ENCODE measurements at places on chromosomes 4 and X.

- no peak for DNase-seq
Observed at GRCh38 chr4:48499551-48500066, 9.6 kb downstream of the ZAR1 start.

DNA sequence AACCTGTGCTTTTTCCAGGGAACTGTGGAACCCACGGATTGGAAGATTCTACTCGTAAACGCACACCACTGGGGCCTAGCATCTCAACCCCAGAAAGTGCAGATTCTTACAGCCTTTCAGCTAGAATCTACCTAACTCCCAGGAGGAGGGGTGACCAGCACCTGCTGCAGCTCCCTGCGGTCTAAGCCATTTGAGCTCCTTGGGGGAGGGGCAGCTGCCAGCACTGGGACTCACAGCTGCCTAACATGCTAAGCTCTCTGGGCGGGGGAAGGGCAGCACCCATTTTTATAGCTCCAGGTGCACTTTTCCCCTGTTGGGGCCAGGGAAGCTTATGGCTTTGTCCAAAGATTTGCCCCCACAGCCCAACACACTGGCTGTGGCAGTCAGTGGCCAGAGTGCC lies 595.7 kb upstream of the EPHA5 start:
- no peak for DNase-seq

- DNase-seq: no peak
Observed at GRCh38 chr4:44623676-44624075, 27.7 kb downstream of the YIPF7 start.

DNA sequence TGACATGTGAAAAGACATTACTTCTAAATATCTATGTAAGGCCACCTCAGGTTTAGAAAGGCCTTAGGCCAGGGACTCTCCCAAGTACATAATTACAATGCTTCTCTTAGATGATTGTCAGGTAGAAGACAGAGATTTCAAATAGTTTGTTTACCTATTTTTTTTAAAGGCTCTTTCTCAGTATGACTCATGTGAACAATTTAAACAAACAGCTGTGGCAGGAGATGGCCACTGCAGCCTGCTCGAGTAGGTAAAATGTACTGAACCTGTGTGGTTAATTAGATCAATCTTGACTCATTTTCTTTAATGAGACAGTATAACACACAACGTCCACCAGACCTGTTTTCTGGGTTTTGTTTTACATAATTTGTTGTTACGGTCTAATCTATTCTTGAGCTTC lies 50.2 kb downstream of the LEF1 start:
- DNase-seq: no peak

DNA sequence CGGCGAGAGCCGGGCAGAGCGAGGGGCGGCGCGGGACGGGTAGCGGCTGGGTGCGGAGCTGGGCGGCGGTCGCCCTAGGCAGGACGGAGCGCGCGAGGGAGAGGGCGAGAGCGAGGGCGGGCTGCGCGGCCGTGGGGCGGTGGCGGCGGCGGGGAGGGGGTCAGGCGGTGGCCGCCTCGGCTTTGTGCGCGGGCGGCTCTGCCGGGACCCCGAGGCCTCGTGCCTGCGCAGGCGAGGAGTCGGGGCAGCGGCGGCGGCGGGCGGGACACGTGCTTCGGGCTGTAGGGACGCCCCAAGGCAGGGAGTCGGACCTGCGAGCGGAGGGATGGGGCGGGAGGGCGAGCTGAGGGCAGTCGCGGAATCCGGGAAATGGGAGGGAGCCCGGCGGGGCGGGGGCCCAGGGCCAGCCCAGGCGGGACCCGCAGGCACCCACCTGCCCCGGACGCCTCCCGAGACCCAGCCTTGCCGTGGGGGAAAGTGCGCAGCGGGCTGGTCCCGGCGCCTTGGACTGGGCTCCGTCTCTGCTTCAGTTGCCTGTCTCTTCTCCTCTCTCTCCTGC lies 465 bp downstream of the BMPR1B start:
- DNase-seq: no peak

GRCh38 chrX:21870494-21870893 lies 14.7 kb downstream of the YY2 start:
- no peak for DNase-seq

DNA sequence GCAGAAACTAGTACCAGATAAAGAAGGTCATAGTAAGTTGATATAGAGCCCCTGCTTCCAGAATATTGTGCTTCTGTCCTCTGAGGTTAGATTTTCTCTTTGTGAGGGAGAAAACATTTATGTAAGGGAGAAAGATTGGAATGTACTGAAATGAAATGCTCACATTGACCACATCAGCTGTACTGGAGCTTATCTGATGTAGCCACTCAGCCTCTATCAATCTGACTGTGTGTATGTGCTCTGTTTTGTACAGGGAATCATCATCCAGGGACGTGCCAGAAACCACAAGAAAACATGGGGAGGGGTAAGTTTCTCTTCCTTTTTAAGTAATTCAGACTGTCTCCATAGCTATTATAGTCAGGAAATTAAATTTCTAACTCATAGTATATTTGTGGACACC lies 56.8 kb downstream of the PRRG1 start:
- no peak for DNase-seq

DNA sequence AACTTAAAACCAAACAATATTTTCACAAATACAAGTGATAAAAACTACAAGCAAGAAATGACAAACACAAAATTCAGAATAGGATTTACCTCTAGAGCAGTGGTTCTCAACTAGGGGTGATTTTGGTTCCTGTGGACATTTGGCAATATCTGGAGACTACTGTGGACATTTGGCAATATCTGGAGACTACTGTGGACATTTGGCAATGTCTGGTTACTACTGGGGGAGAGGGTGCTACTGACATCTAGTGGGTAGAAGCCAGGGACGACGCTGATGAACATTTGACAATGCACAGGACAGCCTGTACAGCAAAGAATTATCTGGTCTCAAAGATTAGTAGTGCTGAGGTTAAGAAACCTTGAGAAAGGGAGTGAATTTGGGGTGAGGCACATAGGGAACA lies 169.8 kb downstream of the CLCN4 start:
- no peak for DNase-seq

- DNase-seq: no peak
Observed at GRCh38 chrX:140229191-140229590, 263.9 kb upstream of the CXorf66 start.

DNA sequence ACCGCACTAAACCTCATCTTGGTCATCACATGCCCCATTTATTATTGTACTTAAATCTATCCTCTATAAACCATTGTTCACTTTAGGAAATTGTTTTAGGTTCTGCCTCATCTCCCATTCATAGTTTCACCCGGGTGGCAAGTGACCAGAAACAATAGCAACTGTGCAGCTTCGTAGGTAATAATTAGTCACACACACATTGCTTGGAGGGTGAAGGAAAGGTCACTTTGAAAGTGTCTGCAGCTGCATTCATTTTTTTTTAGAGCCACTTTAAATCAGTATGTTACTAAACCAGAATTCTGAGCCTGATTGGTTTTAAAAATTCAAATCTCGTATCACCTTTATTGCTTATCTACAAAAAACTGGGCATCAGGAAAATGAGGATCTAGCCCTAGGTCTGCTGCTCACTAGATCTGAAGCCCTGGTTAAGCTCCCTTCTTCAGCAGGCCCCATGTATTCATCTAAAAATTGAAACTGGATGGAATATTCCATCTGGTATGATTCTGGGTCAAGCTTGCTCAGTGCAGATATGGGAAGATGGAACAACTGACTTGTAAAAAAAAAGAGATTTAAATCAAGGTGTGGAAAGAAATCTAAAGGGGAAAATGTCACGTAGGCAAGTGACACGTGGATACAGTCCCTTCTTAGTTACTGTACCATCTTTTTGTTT lies 62.4 kb downstream of the LIMCH1 start:
- peak; percentile 52 for DNase-seq

GRCh38 chrX:47384502-47384901 lies 14.1 kb downstream of the ZNF157 start:
- DNase-seq: peak; percentile 51

DNA sequence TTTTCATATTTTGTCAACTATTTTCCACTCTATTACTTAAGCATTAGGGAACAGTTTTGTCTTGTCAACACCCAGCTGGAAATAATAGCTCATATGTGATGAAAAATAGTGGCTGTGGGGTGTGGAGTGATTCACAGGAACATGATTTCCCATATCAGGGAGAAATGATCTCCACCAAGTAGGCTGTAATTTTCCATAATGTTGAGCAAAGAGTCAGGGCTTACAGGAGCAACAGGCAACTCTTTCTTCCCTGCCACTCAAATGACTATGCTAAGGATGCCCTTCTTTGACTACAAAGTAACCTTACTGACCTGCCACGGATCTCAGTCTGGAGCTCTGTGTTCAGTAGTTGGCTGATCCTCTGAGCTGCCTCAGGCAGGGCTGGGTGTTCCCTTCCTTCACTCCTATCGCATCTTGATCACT lies 90.0 kb upstream of the GATB start:
- no peak for DNase-seq

GRCh38 chrX:37580080-37580479 lies 8.6 kb downstream of the LANCL3 start:
- DNase-seq: no peak

- DNase-seq: no peak
Observed at GRCh38 chr4:123361195-123361861, 35.3 kb upstream of the SPRY1 start.

Data from retina (tissue), 1 donor.